Immature natural killer cell (primary cell): ENCODE measurements at places on chromosomes 4 and X. TPM values are rescaled to one million over a fixed set of nuclear protein-coding genes. Genes with fewer than 3 reads are reported as not detected.

DNA sequence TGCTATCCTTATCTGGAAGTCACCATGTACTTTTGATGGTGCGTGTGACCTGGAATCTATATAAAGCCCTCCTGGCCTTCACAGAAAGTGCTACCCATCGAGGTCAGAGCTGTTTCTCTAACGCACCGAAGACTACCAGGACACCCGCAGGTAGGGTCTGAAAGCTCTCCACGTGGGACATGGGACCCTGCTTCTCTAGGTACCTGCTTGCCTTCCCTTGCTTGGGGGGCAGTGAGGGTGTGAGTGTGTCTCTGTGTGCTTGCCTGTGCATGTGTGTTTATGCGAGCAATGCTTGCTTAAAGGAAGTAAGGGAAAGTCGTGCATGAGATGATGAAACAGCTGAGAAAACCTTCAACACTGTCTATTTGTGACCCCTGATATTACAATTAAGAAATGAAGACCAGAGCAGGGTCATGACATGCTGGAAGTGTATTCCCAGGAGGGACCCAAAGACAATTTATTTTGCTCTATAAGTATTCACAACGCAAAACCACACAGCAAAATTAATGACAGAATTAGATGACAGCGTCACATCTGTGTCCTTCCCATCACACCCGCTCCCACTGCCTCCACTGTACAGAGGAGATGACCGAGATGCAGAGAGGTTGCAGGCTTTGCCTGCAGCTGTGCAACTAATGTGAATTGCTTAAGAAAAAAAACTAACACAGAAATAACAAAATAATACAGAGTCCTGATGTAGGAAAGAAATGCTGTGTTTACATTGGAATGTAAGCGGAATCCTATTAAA lies 76.4 kb upstream of the HELT start:
- no peaks in the 10 kb centered on the region for H3K27me3 ChIP-seq
- H3K4me3 ChIP-seq = no peak overlapping the region
- H3K4me1 ChIP-seq = no peaks in the 10 kb centered on the region

DNA sequence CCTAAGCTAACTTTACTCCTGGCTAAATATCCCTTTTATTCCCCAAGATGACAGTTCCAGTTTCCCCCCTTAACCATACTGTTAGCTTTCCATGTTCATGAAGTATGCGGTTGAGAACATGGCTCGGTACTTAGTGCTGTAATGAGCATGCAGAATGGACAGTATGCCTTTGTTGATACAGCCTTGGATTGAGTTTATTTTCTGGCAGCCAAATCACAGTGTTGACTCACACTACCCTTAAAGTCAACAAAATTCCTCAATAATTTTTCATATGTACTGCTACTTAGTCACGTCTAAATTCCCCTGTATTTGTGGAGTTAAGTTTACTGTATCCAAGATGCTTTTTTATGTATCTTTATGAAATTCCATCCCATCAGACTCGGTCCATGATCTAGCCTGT lies 1.4 kb upstream of the VEGFC start:
- DNase-seq = no peak
- H3K36me3 ChIP-seq = no peaks in the 10 kb centered on the region
- H3K4me3 ChIP-seq = no peak overlapping the region
- peaks cover 7% of the 10 kb centered on the region for H3K27me3 ChIP-seq
- peaks cover 5% of the 10 kb centered on the region for H3K4me1 ChIP-seq
- H3K27ac ChIP-seq = no peak overlapping the region

DNA sequence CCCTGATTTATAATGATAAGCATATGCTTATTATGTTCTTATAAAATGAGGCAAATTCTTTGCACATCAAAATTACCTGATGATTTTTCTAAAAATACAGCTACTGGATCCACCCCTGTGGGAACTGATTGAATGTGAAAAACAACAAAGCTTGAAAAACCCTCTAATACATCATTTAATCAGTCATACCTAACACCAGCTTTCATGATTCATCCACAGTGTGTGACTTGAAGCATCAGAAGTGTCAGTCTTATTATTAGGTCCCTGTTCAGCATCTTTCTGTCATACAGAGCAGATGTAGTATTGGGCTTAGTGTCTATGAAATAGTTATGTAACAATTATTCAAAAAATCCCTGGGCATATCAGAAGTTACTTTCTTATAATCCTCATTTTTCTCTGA lies 671.3 kb upstream of the GALNT7 start:
- H3K27ac ChIP-seq = no peak overlapping the region
- no peaks in the 10 kb centered on the region for H3K27me3 ChIP-seq
- no peak for DNase-seq
- H3K4me3 ChIP-seq = no peak overlapping the region

GRCh38 chrX:65838674-65839073 lies 171.2 kb downstream of the MSN start:
- no peak overlapping the region for H3K27ac ChIP-seq
- peaks cover 7% of the 10 kb centered on the region for H3K27me3 ChIP-seq
- H3K36me3 ChIP-seq = no peaks in the 10 kb centered on the region
- DNase-seq = no peak

- H3K27me3 ChIP-seq = no peaks in the 10 kb centered on the region
These were observed 1449.7 kb downstream of the PCDH7 start for GRCh38 chr4:32169841-32170240.

- H3K27me3 ChIP-seq = no peaks in the 10 kb centered on the region
- peak; percentile 20 for DNase-seq
- no peaks in the 10 kb centered on the region for H3K4me1 ChIP-seq
- peaks cover 8% of the 10 kb centered on the region for H3K36me3 ChIP-seq
- no peak overlapping the region for H3K27ac ChIP-seq
These were observed 15.4 kb downstream of the HMGB2 start for GRCh38 chr4:173318648-173319211.

DNA sequence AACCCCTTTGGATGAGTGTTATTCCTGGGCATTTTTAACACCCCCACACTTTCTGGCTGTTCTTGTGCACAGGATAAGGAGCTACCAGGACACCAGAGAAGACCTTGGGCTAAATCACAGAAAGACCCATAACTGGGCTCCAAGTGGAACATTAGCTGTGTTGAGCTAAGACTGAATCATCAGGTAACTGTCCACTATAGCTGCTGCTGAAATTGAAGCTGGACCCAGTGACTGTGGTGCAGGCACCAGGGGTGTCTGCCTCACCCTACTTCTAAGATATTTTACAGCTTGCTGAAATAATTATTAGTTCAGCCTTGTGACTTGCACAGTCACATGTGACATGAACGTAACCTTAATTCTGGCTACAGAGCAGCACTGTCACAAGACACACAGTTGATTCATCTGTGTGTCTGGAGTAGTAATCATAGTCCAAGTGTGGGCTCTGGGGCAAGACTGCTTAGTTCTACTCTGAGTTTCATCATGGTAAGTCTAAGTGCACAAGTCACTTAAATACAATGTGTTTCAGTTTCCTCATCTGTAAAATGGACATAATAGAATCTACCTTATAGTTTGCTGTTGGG lies 127.4 kb downstream of the SLC39A8 start:
- DNase-seq = no peak
- no peak overlapping the region for H3K27ac ChIP-seq
- no peaks in the 10 kb centered on the region for H3K36me3 ChIP-seq
- H3K27me3 ChIP-seq = peaks cover 2% of the 10 kb centered on the region
- no peak overlapping the region for H3K4me3 ChIP-seq

DNA sequence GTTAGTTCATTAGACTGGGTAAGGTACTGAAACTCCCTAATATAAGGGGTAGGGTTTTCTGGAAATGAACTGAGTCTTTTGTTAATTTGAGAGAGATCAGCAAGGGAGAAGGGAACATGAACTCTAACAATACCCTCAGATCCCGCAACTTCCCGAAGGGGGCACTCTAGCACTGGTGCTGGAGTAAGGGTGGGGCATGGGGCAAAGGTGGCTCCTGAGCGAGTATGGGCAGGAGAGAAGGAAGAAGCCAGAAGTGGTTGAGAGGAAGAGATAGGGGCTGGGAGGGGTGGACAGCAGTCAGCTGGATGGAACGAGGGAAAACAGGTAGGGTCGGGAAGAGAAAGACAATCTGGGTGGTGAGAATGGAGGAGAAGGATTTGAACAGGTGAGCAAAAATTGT lies 183.2 kb upstream of the MAGEE2 start:
- DNase-seq = no peak
- no peaks in the 10 kb centered on the region for H3K36me3 ChIP-seq
- no peaks in the 10 kb centered on the region for H3K4me1 ChIP-seq
- H3K27me3 ChIP-seq = peaks cover 3% of the 10 kb centered on the region
- no peak overlapping the region for H3K27ac ChIP-seq

GRCh38 chrX:41336447-41336846 lies 2.5 kb downstream of the DDX3X start:
- peak overlapping the region; percentile 98 for H3K4me3 ChIP-seq
- peaks cover 48% of the 10 kb centered on the region for H3K27me3 ChIP-seq
- DNase-seq = peak; percentile 20
- H3K27ac ChIP-seq = peak overlapping the region; percentile 100
- peaks cover 81% of the 10 kb centered on the region for H3K4me1 ChIP-seq
- peaks cover 36% of the 10 kb centered on the region for H3K36me3 ChIP-seq

- peaks cover 1% of the 10 kb centered on the region for H3K4me1 ChIP-seq
- H3K27ac ChIP-seq = no peak overlapping the region
These were observed 251.5 kb downstream of the RASL11B start for GRCh38 chr4:53113431-53114225.

DNA sequence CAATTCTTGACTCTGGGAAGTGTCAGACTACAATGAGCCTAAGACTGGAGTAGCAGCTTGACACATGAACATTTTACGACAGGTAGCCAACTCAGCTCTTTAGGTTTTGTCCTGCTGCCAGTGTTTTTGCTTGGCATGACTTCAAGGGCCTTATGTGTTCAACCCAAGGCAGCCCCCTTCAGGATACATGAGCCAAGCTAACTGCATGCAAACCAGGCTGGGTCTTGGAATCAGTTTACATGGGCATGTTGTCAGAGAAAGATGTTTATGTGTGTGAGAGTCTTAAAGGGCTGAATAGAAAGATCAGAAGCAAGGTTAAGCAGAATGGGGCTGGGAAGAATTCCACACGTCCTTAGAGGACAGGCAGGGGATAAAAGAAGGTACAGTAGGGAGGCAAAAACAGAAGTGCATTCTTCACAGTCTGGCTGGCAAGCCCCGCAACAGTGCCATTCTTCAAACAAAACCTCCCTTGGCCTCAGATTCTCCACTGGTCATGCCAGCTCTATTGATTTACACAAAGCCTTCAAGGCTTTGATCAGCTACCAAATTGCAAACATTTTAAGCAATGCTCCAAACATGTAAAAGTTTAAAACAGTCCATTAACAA lies 97.3 kb downstream of the NKX6-1 start:
- no peaks in the 10 kb centered on the region for H3K27me3 ChIP-seq
- no peaks in the 10 kb centered on the region for H3K4me1 ChIP-seq
- no peak for DNase-seq
- H3K27ac ChIP-seq = no peak overlapping the region
- no peak overlapping the region for H3K4me3 ChIP-seq

DNA sequence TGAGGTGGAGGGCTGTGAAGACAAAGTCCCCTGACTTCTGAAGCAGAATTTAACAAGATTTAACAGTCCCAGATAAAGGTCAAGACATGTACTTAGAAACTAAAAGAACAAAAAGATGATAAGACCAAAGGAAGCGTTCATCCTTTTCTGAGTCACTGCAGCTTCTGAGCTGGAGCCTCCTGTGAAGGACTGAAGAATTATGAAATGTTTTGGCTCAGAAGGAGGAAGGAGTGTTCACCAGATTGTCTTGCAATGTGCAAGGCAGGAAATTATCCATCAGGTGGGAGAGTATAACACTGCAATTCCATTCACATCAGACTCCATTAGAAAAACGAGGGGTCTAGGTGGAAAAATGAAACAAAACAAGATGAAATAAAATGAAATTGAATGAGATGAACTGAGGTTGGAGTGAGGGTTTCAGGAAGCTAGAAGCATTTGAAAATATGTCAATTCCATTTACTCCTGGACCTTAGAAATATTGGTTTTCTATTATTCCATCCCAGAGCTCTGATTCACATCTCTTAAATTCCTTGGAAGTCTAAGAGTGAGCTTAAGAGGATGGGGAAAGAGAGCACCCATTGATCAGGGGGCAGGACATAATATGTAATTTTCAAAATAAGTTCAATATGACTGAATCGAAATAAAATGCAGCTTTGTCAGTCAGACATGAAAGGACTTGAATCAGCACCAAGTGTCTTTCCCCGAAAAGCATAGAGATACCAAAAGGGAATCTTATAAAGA lies 186.1 kb upstream of the LNX1 start:
- H3K27me3 ChIP-seq = peaks cover 2% of the 10 kb centered on the region
- DNase-seq = no peak
- H3K4me3 ChIP-seq = no peak overlapping the region
- no peaks in the 10 kb centered on the region for H3K4me1 ChIP-seq
- H3K27ac ChIP-seq = no peak overlapping the region

DNA sequence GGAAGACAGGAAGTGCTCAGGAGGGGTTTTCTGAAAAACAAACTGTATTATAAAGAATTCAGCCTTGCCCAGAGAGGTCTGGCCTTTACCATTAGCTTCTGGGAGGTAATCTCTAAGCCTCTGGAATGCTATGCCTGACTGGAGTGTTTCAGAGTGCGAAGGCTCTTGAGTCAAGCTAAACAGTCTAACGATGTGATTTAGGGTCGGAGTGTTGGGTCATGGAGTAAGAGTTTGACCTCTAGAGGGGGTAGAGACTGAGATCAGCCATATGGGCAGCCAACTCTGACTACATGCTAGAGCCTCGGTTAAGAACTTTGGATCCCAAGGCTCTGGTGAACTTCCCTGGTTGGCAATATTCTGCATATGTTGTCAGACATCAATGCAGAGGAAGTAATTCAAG lies 15.0 kb downstream of the BOD1L1 start:
- H3K4me3 ChIP-seq = no peak overlapping the region
- DNase-seq = no peak
- no peaks in the 10 kb centered on the region for H3K27me3 ChIP-seq

- H3K27ac ChIP-seq = no peak overlapping the region
- H3K36me3 ChIP-seq = peaks cover 6% of the 10 kb centered on the region
- no peaks in the 10 kb centered on the region for H3K4me1 ChIP-seq
- no peaks in the 10 kb centered on the region for H3K27me3 ChIP-seq
- no peak overlapping the region for H3K4me3 ChIP-seq
These were observed 554.5 kb downstream of the STIM2 start for GRCh38 chr4:27414887-27415731.

DNA sequence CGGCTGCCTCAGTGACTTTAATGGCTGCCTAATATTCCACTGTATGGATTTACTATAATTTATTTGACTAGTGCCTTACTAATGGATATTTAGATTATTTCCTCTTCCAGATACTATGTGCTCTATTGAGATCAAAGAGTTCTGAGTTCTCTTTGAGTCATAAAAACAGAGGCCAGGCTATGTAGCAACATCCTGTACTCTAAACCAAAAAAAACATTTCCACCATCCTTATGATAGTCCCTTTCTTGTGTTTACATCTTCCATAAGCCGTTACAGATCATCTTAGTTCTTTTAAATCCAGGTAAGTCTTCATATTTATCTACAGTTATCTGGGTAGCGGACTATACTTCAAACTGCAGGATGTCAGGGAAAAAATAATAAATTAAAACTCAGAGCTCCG lies 56.6 kb upstream of the TMEM184C start:
- H3K27ac ChIP-seq = no peak overlapping the region
- no peak overlapping the region for H3K4me3 ChIP-seq
- H3K4me1 ChIP-seq = no peaks in the 10 kb centered on the region
- no peak for DNase-seq
- H3K36me3 ChIP-seq = no peaks in the 10 kb centered on the region
- H3K27me3 ChIP-seq = peaks cover 4% of the 10 kb centered on the region

The SYP gene
- 0.29 TPM for polyA plus RNA-seq

The VCX gene
- polyA plus RNA-seq = not detected

The GRIPAP1 gene
- 0.62 TPM for polyA plus RNA-seq

The ARAP2 gene
- polyA plus RNA-seq = 62.7 TPM

The NUDT11 gene
- polyA plus RNA-seq = 5.6 TPM

The MAP3K15 gene
- not detected for polyA plus RNA-seq

The ELF2 gene
- 35.9 TPM for polyA plus RNA-seq

The MAGT1 gene
- polyA plus RNA-seq = 65.1 TPM

The SPOCK3 gene
- polyA plus RNA-seq = not detected

The MAGEB1 gene
- not detected for polyA plus RNA-seq

The ESX1 gene
- not detected for polyA plus RNA-seq
